ENCODE measurements at places on chromosomes 2 and 18.

DNA sequence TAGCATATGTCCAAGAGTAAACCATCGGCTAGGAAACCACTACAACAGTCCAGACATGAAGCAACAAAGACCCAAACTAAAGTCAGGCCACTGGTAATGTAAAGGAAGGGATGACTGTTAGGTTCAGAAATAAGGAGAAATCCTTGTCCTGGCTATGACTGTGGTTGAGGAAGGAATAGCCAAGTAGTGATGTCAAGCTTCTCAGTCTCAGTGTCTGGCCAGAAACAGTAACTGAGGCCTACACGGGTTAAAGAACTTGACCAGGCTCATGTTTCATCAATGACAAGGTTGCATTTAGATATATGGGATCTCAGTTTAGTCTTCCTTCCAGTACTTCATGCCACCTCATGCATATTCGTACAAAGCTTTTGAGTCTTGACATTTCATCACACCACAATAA, 162.0 kb downstream of the ETAA1 start:
- DNase-seq, result no peak

DNA sequence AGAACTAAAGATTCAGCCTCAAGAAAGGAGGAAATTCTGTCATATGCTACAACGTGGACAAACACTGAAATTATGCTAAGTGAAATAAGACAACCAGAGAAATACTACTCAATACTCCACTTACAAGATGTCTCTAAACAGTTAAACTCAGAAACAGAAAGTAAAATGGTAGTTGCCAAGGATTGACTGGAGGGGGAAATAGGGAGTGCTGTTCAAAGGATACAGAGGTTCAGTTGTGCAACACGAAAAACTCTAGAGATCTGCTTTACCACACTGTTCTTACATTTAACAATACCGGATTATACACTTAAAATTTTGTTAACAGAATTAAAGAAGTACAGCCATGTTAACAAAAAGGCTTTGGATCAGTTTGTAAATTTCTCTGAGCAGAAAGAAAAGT, 39.8 kb upstream of the C2orf15 start:
- no peak for DNase-seq

- DNase-seq, result no peak
Measured at GRCh38 chr2:19120941-19121750, 237.3 kb downstream of the OSR1 start.

DNA sequence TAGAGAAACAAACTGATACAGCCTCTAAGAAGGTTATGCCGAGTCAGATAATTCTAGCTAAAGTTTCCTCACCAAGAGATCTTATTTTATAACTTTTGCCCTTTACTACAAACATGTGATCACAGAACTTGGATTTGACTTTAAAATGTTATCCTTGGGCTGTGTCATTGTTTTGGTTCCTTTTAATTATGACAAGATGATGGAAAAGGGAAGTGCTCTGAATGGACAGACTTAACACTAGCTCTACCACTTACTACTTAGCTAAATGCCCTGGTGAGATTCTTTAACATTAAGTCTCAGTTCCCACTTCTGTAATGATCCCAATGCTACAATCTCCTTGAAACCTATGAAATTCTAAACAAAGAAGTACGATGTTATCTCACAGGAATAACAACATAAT, 69.9 kb downstream of the RTTN start:
- DNase-seq, result no peak

DNA sequence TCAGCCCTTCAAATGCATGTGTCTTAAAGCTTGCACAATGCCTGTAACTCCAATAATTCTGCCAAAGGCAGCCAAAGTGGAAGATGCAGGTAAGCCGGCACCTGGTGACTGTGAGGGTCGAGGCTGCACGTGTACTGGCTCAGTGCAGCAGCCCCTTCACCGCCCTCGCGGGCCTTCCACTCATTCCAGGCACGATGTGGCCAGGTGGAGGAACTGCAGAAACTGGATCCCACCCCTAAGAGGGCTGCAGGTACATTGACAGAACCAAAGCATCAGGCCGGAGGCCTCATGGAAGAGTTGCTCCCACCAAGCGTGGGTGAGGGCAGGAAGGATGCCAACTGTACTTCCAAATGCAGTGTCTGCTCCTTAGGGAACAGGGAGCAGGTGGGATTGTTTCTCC, 253.4 kb downstream of the HDAC4 start:
- DNase-seq, result no peak

GRCh38 chr2:207531032-207531952, 1.5 kb downstream of the CREB1 start:
- DNase-seq, result no peak

DNA sequence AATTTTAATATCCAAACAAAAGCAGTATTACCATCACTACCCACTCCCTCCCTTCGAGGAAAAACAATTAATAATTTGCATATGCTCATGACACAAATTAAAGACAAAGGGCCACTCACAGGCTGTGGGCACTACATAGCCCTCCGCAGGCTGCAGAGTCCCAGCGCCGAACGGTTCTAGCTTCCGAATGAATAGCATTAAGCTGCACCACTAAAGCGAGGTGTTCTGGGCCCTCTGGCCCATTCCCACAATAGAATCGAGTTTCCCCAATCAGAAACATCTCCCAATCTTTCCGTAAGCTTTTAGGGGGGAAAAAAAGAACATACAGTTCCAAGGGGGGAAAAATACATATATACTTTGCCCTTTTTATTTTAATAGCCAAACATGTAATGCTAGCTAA, 14.5 kb upstream of the SIX3 start:
- DNase-seq, result no peak

- no peak for DNase-seq
Measured at GRCh38 chr2:65349863-65350262, 82.5 kb downstream of the SPRED2 start.

DNA sequence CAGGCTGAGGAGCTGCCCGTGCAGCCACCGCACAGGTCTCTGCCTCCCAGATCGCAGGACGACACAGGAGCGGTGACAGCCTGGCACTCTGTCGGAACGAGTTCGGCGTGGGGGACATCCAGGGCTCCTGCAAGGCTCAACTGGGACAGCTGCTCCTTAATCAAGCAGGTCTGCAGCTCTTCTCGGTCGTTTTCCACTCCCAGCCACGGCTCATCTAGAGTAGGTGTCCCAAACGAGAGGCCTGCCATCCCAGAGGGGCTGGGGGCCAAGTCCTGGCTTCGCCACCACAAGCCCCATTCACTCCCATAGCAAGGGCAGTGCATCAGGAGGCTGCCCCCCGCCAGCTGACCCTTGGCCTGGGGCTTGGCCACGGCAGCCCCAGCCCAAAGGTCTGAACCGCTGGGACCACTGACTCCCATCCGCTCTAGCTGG, 22.5 kb downstream of the PASK start:
- DNase-seq, result no peak

Measured in T-cell (primary cell).